ENCODE measurements at places on chromosomes 16 and 17. TPM values are rescaled to one million over a fixed set of nuclear protein-coding genes. Genes with fewer than 3 reads are reported as not detected.

The CCDC78 gene
- total RNA-seq: 0.85 TPM

The MPO gene
- total RNA-seq: not detected

The FZD2 gene
- 12.9 TPM for total RNA-seq

- H3K27me3 ChIP-seq: peaks cover 4% of the 10 kb centered on the region
- H3K4me1 ChIP-seq: peaks cover 3% of the 10 kb centered on the region
- H3K27ac ChIP-seq: peak overlapping the region; percentile 27
- no peak overlapping the region for H3K4me3 ChIP-seq
- no peak for DNase-seq
- H3K36me3 ChIP-seq: peaks cover 36% of the 10 kb centered on the region
Measured at GRCh38 chr16:75294773-75295459, 43.5 kb upstream of the BCAR1 start.

GRCh38 chr17:76111956-76112355 lies 8.4 kb upstream of the EXOC7 start:
- peaks cover 1% of the 10 kb centered on the region for H3K27me3 ChIP-seq
- no peak for DNase-seq
- H3K4me3 ChIP-seq: no peak overlapping the region
- no peak overlapping the region for H3K27ac ChIP-seq

GRCh38 chr16:21223787-21224186 lies 9.7 kb upstream of the ANKS4B start:
- H3K27ac ChIP-seq: no peak overlapping the region
- no peak overlapping the region for H3K4me3 ChIP-seq
- H3K36me3 ChIP-seq: no peaks in the 10 kb centered on the region
- no peak for DNase-seq

All from endothelial cell (in vitro differentiated cells).